ENCODE measurements at places on chromosomes 5 and 9. TPM values are rescaled to one million over a fixed set of nuclear protein-coding genes. Genes with fewer than 3 reads are reported as not detected.

- DNase-seq = no peak
These were observed 6.9 kb upstream of the WDR5 start for GRCh38 chr9:134128727-134129679.

- DNase-seq = no peak
These were observed 13.7 kb upstream of the AJM1 start for GRCh38 chr9:136828474-136829140.

DNA sequence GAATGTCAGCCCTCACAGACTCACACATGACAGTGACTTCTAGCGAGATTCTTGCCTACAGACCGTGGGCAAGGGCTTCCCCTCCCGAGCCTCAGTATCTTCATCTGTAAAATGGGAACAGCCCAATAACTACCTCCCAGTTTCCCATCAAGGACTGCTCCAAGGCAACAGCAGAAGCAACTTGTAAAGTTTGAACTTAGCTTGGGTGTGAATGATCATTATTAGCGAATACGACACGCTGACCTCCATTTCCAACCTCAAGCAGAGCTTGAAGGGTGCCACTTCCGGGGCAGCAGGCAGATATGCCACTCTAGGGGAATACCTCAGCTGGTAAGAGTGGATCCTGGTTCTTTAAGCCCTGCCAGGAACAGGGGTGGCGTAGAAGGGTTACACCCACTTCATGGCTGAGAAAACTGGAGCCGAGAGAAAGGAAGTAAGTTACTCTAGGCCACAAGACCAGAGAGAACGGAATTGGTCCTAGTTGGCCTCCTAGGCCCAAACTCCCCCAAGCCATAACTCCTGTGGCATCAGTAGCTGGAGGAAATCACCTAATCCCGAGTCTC is 2.0 kb downstream of the RNF44 start:
- DNase-seq = no peak

- no peak for DNase-seq
These were observed 4.8 kb upstream of the NFIL3 start for GRCh38 chr9:91428436-91428835.

SOHLH1 gene
- not detected for total RNA-seq

TSSK1B gene
- not detected for total RNA-seq

COL15A1 gene
- 11.8 TPM for total RNA-seq

Measured in kidney epithelial cell (primary cell).